GM18507 (cell line): ENCODE measurements at places on chromosomes 6 and 20.

DNA sequence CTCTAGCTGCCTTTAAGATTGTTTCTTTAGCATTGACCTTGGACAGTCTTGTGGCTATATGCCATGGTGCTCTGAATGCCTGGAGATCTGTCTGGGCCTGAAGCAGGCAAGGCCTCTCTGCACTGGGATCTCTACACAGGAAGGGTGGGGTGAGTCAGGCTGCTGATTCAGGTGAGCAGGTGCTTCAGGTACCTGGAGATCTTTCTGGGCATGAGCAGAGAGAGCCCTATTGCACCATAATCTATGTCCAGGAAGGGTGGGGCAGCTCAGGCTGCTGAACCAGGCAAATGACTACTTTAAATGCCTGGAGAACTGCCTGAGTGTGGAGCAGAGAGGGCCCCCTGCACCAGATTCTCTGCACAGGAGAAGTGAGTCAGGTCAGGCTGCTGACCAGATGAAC is 94.5 kb downstream of the TPBG start:
- DNase-seq = no peak

GRCh38 chr6:2848851-2849250 is 7.2 kb upstream of the SERPINB1 start:
- DNase-seq = no peak

DNA sequence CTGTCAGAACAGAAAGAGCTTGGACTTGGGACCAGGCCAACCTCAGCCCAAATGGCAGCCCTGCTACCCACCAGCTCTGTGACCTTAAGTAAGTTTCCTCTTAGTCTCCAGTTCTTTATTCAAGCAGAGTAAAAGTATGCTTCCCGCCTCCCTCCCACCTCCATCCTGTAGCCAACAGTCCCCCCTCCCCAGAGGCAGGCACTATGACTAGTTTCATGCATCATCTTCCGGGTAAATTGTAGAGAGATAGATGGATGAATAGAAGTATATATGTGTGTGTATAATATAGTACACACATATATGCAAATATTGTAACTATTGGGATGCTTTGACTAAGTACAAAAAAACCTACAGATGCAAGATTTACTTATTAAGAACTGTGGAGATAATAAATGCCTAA is 39.5 kb upstream of the B4GALT5 start:
- no peak for DNase-seq

GRCh38 chr6:67608099-67608749 is 1026.9 kb upstream of the ADGRB3 start:
- no peak for DNase-seq

- DNase-seq = no peak
Observed at GRCh38 chr6:39048481-39049399, at the start of gene GLP1R. GLP1R (plus strand) TSS chr6:39048781; CDS start chr6:39048841, 60 bp downstream.

- DNase-seq = no peak
Observed at GRCh38 chr6:147043994-147044477, 160.2 kb upstream of the STXBP5 start.

DNA sequence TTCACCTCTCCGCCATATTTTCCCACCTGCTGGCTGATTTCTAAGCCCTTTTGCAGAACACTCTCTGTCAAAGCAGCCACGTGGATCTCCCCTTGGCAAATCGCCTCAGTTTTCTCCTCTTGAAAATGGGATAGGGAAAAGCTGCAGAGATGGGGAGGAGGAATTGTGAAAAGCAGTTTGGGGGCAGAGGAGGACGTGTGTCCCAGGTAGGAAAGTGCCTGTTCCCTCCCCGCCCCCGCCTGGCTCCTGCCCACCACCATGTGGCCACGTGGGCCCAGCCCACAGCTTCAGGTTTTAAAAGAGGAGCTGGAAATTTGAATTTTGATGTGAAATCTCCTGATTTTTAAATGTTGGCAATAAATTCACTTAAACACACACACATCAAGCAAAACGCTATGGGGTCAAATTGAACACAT is 3.6 kb upstream of the CEBPB start:
- no peak for DNase-seq

DNA sequence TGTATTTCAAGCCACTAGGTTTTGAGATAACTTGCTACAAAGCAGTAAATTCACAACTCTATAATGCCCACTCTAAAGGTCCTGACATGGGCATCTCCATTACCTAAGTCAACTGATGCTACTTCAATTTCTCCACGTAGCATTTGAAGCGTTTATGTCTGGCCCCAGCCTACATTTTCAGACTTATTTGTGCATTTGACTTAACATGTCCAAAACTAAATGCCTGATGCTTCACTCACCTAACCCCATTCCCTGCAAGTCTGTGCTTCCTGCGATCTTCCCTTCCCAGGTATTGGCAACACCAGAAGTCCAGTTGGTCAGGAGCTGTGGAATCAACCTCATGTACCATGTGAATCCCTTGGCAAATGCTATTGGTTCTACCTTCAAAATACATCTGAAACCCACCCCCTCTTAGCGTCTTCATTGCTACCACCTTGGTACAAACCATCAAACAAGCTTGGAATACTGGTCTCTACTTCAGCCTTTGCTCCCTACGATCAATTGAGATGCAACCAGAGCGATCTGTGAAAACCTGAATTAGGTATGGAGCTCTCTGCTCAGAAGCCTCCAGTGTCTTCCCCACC is 12.8 kb upstream of the ZNFX1 start:
- DNase-seq = no peak

DNA sequence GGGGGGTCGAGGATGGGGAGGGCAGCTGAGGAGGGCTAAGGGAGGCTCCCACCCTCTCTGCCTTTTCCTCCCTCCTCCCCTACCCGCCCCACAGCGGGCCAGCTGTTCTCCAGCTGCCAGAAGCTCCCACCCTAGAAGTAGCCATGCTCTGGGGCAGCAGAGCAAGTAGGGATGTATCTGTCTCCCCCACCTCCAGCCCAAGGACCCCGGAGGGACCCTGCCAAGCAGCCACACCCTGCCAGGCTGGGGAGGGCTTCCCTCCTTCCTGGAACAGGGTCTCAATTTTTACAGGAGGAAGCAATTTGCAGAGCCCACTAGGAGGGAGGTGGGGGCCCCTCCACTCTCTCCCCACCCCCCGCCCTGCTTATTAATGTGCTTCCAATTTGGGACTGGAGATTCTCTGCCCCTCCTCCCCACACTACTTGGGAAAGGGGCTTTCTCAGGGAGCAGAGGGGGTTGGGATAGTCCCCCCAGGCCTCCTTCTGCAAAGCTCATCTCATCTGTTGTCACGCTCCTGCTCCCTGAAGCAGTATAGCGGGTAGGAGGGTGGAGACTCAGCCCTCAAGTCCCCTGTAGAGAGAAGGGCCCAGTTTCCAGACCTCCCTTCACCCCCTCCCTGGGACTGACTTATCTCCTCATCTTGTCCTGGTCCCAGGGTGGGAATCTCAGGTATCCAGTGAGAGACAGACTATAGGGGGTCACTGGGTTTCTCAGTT is 4.5 kb downstream of the TEAD3 start:
- DNase-seq = no peak

DNA sequence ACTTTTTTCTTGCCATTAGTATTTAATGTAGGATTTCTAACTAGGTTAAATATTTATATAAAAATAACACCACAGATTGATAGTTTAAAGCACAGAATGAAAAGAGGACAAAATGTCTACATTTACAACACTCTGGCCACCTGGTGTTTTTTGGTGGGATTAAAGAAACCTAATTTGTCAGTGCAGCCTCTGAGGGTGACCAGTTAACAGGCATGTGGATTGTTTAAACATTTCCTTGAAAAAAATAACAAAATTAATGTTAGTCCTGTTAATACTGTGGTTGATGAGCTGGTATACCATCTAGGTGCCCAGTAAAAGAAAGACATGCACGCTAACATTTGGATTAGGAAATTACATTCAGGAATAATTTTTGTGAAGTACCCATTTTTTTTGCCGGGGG is 8.8 kb downstream of the SLC9A8 start:
- DNase-seq = no peak

GRCh38 chr6:4101298-4101697 is 22.4 kb upstream of the FAM217A start:
- DNase-seq = no peak

- no peak for DNase-seq
Observed at GRCh38 chr6:159981403-159982245, 12.7 kb downstream of the IGF2R start.

DNA sequence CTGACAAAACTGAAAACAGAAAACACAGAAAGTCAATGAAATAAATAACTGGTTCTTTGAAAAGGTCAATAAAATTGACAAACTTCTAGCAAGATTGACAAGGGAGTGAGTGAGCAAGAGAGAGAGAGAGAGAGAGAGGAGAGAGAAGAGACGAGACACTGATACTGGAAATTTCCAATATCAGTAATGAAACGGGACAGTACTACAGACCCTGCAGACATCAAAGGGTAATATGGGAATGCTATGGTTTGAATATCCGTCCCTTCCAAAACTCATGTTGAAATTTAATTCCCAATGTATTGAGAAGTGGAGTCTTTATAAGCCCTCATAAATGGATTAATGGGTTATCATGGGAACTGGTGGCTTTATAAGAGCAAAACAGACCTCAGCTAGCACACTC is 3.8 kb downstream of the TTI1 start:
- no peak for DNase-seq

GRCh38 chr6:47952640-47953039 is 158.4 kb downstream of the PTCHD4 start:
- no peak for DNase-seq

GRCh38 chr6:13234130-13234529 is 94.2 kb downstream of the TBC1D7 start:
- DNase-seq = no peak

- no peak for DNase-seq
Observed at GRCh38 chr6:42724825-42725224, 2.4 kb upstream of the PRPH2 start.

- no peak for DNase-seq
Observed at GRCh38 chr20:55579802-55580201, 425.5 kb downstream of the CBLN4 start.
